Caudate nucleus (tissue), 63 donors: ENCODE measurements at places on chromosomes 1 and 21.

DNA sequence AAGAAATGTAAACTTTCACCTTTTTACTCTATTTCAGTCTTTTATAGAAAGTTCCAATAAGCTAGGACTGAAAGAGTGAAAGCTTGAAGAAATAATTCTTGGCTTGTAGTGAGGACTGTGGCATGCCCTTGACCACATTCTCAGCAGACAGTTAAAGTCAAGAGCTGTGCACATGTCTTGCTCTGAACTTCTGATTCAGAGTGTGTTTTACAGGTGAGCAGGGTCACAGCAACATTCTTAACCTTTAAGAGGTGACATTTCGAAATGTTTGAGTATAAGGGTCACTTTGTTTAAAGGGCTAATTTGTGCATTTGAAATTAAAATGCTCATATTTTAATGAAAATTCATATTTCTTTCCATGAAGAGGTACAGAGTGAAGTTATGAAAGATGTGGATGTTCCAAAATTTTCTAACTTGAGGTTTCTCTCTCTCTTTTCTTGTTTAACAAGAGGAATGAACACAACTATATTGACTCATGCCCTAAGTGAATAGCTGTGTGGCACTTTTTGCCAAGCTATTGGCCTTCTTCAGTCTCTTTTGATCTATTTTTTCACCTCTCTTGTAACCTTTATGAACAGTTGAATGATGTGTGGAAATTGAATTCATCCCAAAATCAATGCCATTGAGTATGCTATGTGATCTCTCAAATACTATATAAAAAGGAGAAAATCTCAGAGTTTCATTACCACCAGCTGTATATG is 918.1 kb downstream of the ADGRL2 start:
- no peak for DNase-seq

DNA sequence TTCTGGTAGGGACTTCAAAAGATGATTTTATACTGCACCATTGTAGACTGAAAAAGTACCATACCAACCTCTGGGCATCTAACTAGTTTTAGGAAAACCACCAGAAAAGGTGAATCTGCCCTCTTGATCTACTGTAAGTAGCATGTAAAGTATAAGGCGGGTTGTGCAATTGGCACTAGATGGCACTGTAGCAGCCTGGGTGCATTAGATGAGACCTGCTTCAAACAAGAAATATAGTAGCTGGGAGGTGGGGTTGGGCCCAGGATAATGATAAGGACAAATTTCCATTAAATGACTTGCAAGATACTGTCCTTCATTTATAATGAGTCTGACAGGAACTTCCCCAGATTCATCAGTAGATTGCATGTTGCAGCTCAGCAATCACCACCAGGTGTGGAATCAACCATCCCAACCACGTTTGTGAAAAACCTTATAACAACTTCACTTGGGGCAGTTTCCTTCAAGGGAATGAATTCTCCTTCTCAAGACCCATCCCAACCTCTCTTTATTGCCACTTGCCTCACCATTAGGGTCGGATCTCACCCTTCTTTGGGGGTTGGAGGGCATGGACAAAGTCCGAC is 37.3 kb upstream of the IL10 start:
- DNase-seq, result no peak

DNA sequence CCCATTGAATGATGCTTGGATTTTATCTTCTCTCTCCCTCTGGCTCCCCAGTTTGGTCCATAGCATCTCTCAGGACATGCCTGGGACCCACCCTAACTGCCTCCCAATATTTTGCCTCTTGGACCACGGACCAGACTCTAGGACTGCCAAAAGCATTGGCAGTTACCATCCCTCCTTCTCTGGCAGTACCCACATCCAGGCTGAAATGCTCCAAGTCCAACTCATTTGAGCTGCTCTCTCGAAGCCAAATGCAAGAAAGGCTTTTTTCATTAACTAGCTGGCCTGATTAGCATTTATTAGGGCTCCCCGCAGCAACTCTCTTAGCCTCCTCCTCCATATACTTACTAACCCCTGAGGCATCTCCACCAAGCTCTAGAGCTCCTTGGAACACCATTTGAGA is 140.0 kb upstream of the GRIK3 start:
- DNase-seq, result no peak

- no peak for DNase-seq
Measured at GRCh38 chr21:42319376-42319775, 4.2 kb upstream of the TFF3 start.

- peak; percentile 35 for DNase-seq
Measured at GRCh38 chr21:41802684-41803083, 35.8 kb upstream of the RIPK4 start.

GRCh38 chr1:1603671-1604373 is 3.9 kb upstream of the FNDC10 start:
- no peak for DNase-seq

DNA sequence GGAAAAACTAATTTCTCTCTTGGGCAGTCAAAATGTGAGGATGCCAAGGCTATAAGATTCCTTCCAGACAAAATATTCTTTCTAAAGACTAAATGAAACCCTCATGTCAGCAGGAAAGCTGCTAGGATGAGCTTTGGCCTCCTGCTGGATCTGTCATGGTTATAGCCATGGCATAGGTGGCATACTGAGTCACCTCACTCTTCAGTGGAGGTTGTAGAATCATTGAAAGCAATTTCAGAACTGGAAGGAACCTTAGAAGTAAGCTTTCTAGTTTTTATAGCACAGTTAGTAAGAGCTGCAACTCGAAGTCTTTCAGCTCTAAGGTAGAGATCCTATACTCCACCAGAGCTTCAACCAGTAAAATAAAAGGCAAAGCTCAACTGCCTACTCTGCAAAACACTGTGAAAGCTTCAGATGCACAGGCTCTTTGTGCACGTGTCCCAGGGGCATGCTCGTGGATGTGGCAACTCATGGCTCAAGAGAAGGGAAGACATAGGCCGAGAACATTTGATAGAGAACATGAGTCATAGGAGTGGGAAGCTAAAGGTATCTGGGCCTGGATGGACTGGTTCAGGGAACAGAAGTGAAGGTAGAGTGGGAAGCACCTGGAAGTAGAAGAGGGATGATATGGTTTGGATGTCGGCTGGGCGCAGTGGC is 5.8 kb downstream of the AVPR1B start:
- DNase-seq, result no peak

GRCh38 chr1:198750081-198750480 is 111.2 kb downstream of the PTPRC start:
- no peak for DNase-seq

- no peak for DNase-seq
Measured at GRCh38 chr1:156048663-156049258, 4.8 kb downstream of the UBQLN4 start.

- DNase-seq, result no peak
Measured at GRCh38 chr1:197465528-197466327, 197.7 kb downstream of the CRB1 start.

- no peak for DNase-seq
Measured at GRCh38 chr1:51295926-51296325, 34.4 kb downstream of the TTC39A start.

- no peak for DNase-seq
Measured at GRCh38 chr1:41799723-41800122, 119.0 kb downstream of the HIVEP3 start.

- DNase-seq, result no peak
Measured at GRCh38 chr1:230739564-230740290, 7.5 kb upstream of the CAPN9 start.

DNA sequence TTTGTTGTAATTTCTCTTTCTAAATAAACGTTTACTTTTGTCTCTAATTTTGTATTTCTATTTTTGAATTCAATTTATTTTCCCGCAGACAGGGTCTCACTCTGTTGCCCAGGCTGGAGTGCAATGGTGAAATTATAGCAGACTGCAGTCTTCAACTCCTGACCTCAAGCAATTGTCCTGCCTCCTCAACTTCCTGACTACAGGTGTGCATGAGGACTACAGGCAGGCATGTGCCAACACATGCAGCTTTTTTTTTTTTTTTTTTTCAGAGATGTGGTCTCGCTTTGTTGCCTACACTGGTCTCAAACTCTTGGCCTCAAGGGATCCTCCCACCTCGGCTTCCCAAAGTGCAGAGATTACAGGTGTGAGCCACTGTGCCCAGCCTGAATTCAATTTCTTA is 36.7 kb upstream of the IL20 start:
- no peak for DNase-seq

- DNase-seq, result no peak
Measured at GRCh38 chr1:203631946-203632345, 5.3 kb downstream of the ATP2B4 start.
